ENCODE measurements at places on chromosomes 11 and 22.

- DNase-seq = no peak
These were observed at the start of gene CNIH2 for GRCh38 chr11:66277471-66278362. TSS of gene CNIH2 (plus strand) at chr11:66278175. CDS start at chr11:66278457, 282 bp downstream.

DNA sequence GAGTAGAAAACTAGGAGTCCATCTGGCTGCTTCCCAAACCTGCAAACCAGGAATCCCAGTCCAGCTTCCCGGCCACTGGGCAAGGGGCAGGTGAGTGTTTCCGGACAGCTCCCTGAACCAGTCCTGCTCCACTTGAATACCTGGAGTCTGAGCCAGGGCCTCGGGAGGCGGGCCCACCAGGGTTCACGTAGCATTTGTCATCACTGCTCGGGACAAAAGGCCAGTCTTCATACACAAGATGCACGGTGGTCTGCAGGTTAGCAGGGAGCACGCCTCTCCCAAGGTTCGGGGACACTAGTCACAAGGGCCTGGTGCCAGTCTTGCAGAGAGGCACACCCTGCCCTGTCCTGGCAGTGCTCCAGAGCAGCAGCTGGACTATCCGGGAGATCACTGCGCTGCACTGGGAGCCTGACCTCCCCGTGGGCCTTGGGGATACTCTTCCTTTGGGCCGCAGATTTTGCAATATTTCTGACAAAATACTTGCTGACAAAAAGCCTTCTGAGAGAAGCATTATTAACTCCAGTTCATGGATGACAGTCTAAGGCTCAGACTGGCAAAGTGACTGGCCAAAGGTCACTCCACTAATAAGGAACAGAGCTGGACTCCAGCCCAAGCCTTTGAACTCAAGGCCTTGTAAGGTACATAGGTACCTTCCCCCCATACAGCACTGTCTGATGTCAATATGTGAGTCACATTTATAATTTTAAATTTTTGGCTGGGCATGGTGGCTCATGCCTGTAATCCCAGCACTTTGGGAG is 25.1 kb downstream of the CD6 start:
- DNase-seq = no peak

DNA sequence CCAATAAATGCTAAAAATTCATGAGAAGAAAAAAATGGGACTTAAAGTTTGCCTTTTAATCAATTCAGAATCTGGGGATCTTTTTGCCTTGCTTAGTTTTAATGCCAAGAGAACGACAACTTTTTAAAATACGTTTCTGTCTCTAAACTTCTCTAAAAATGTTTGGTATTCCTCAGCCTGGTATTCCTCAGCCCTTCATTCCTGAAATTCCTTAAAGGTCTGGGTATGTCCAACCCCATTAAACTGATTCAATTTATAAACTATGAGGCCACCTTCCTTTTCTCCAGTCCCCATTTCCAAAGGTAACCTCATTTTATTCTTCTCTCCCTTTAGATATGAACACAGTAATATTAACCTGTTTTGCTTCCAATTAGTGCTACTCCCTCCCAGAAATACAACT is 16.6 kb downstream of the POLA2 start:
- no peak for DNase-seq

DNA sequence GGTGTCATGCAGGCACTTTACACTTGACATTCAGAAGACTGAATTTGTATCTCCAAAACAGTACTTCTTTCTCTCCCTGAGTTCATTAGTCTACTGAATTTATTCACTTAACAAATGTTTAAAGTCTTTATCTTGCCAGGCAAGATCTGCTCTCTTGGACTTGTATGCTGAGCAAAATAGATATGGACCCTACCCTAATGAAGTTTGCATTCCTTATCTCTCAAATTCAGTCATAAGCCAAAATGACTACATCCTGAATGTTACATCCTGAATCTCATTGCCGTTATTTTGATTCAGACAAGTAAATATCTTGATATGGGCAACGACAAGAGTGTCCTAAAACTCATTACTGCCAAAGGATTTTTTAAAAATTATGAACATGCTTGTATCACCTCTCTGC is 29.7 kb downstream of the FAR1 start:
- no peak for DNase-seq

GRCh38 chr11:28089378-28089777 is 18.6 kb downstream of the KIF18A start:
- no peak for DNase-seq

DNA sequence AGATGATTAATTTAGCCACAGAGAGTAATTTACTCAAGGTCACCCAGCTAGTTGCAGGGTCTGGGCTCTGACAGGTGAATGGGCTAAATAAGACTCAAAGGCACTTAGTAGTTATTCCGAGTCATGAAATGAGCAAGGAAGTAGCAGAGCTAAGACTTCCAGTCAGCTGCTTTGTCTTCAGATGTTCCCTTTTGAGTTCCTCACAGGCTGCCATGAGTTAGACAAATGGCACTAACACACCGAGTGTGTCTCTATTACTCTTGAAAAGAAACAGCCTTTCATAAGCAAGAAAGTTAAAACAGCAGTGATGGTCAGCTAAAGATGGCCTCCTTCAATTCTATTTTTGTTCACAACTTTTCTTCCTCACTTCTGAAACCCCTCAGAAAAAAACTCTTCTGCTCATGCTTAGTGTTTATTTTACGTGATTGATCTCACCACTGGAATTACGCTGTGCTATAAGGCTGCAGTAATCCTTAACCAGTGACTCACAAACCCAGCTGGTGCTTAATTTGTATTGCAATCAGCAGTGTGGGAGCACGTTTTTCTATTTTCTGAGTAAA is 389.1 kb downstream of the AASDHPPT start:
- no peak for DNase-seq

DNA sequence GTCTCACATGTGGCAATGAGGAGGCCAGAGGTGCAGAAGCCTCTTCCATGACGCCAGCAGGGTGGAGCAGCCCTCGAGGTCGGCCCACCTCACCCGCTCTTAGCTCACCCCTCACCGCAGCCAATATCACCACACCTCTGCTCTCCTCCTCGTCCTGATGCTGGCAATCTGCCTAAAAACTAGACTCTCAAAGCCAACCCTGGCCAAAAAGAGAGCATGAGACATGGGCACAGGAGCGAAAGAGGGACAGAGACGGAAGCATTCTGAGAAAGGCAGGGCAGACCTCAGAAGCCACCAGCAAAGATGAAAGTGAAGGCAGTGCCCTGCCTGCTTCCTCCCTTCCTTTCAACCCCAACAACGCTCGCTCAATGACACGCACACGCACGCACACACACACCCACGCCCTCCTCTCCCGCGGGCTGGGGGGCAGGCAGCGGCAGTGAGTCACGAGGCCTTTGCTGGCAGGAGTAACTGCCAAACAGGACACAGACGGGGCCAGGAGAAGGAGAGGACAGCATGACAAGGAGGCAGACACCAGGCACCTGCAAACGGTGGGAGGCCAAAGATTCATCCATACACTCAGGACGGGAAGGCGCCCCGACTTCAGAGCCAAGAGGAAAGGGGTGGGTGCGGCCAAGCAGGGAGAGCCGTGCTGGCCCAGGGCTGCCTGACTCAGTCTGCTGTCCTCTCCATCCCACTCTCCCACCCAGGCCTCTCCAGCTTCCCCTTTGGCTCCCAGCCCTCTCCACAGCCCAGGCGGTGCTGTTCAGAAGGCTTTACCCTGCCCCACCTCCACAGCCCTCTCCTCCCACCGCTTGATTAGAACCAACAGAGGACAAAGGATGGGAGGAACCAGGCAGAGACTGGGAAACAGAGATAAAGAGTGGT is 11.4 kb downstream of the IGSF9B start:
- no peak for DNase-seq

DNA sequence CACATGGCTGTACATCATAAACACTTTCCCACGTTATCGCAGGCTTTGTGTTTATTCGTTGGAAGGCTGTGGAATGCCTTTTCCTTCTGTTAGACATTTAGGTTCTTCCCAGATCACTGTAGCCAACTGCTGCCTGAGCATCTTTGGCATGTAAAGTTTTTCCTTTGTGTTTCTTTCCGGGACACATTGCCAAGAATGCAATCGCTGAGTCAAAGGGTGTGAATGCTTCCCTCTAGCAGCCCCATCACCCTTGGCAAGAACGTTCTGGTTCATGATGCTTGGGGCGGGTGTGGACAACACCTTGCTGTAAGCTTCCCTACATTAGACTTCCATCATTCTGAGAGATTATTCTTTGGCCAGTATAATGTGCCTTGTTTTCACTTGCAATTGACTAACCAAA is 136.2 kb downstream of the OSBP2 start:
- DNase-seq = no peak

DNA sequence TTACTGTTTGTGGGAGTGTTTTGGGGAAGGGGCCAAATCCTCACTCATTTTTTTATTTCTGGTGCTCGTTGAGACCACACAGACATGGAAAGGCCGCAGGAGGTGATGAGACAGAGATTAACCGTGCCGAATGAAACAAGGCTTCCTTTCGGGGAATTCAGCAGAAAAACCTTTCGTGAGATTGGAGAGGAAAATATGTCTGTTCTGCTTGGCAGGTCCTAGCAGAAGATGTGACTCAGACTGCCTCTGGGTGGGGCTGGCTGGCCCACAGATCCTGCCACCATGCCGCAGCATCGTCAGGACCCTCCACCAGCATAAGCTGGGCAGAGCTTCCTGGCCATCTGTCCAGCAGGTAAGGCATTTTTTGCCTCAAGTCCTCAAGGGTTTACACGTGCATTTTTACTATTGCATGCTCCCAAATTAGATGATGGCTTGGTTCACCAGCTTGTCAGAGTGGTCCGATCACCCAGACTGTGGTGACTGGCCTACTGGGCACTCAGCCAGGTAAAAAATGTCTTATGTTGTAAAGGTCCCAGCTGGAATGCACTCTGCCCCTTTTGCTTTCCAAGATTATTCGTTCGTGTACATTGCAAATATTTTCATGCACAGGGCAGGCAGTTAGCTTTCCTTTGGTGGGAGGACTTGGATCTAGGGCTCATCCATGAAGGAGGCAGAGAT is 1.5 kb downstream of the DDB2 start:
- DNase-seq = no peak

- DNase-seq = no peak
These were observed 19.4 kb downstream of the EHF start for GRCh38 chr11:34640050-34640923.

DNA sequence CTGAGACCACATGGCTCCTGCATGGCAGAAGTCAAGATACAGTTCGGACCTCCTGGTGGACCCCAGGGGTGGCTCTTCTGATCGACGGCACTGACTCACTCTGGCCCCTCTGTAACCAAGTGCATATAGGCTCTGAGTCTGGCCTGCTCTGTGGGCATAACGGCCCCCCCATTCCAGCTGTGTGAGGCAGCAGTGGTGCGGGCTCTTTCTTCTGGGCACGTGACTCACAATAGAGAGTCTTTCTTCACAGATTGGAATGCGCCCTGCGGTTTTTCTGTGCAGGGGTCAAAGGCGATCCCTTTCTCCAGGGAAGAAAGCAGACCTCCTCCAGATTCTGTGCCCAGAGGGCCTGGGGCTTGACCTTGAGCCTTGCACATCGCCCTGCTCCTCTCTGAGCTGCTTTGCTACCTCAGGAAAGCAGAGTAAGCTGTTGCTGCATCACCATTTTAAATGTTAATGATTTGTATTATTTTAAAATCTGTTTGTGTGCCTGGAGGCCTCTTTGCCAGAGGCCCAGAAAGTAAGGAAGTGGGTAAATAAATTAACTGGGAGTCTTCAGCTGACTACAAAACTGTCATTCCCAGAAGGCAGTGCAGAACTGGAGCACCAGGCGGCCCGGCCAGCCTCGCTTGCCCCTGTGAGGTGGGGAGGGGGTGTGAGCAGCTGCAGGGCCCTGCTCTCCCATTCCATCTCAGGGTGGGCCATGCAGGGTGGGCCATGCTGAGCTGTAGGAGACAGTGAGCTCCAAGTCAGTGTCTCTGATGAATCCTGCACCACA is 199.0 kb downstream of the GRIK4 start:
- peak; percentile 51 for DNase-seq

DNA sequence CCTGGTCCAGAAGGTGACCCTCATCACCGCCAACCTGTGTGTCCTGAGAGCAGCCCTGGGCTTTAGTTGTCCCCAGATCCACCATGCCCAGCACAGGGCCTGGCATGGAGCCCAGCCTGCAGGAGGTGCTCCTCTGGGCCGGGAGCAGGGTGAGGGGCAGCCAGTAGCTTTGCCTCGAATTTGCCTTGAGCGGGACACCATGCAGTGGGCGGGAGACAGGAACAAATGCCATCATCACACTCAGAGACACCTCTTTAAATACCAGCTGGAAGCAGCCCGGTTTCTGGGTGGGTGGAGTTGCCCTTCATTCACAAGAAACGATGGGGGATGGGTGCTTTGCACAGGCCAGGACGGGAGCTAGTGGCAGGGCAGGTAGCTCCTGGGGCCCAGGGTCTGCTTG is 19.3 kb downstream of the FLRT1 start:
- no peak for DNase-seq

DNA sequence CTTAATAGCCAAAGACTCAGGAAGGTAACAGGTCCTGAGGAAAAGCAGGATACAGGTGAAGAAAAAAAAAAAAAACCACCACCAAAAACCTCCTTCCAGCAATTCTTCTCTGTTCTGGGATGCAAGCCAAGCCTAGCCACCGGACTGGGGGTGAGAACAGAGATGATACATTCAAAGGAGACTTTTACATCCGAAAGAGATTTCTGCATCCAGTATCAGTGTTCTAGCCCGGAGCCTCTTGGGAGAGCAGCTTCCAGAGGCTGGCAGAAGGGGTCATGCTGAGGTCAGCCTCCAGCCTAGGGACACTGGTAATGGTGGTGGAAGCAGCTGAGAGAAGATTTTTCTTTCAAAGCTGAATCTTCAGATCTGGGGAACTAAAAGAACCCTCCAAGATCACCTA is 76.2 kb downstream of the KCNC1 start:
- peak; percentile 7 for DNase-seq

DNA sequence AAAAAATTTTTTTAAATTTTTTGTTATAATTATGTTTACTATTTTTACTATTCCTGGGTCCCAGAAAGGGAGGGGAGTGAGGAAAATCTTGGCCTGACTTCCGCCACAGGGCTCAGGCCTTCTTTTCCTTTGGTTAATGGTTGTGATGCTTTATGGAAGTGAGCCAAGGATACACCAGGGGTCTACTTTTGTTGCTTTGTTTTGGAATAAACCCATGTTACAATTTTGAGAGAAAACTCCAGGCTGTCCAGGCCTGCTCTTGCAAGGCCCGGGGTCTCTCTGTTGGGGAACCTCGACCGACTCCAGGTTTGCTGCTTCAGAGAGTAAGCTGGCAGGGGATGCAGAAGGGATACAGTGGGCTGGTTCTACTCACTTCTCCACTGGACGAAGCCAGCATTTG is 84.7 kb downstream of the ABTB2 start:
- DNase-seq = no peak

DNA sequence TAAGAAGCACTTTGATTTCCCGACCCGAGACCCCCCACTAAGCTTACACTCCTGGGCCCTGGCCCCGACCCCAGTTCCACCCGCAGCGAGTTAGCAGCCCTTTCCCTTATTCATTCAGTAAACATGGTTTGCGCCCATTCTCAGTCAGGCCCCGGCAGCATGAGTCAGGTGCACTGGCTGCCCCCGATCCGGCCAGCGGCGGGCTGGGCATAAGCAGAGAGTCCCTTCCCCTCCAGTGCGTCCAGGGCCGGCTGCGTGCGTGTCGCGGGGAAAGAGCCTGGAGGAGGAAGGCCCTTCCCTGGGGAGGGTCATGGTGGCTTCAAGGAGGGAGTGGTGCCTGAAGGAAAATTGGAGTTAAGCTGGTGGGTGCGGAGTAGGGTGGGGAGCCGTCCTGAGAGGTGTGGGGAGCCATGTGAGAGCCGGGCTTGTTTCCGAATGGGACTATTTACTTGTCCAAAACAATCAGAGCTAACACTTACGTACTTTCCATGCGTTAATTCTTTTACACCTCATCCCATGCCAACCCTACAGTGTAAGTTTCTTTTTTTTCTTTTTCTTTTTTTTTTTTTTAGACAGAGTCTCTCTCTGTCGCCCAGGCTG is 657 bp downstream of the IGHMBP2 start:
- DNase-seq = no peak

Data from C1 segment of cervical spinal cord (tissue), 14 donors.